ENCODE measurements at places on chromosomes 7 and 10. TPM values are rescaled to one million over a fixed set of nuclear protein-coding genes. Genes with fewer than 3 reads are reported as not detected.

GRCh38 chr7:11650500-11650899 lies 181.5 kb downstream of the THSD7A start:
- DNase-seq: no peak

GRCh38 chr7:105760551-105761447 lies 115.6 kb downstream of the ATXN7L1 start:
- no peak for DNase-seq

DNA sequence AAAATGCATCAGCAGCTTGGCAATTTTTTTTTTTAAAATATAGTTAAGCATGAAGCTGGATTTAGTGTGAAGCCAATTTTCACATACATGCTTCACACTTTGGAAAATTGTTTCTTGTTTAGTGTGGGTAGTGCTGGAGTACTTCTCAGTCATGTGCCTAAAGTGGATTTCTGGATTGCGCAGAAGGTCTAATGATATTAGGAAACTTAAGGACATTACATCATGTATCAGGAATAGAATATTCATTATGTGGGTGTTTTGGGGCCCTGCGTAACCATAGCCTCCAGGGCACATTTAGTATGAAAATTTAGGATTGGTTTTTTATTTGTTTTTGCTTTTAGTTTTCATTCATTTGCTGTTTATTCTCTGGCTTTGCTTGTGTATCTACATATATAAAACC lies 28.8 kb upstream of the BNIP3 start:
- no peak for DNase-seq

DNA sequence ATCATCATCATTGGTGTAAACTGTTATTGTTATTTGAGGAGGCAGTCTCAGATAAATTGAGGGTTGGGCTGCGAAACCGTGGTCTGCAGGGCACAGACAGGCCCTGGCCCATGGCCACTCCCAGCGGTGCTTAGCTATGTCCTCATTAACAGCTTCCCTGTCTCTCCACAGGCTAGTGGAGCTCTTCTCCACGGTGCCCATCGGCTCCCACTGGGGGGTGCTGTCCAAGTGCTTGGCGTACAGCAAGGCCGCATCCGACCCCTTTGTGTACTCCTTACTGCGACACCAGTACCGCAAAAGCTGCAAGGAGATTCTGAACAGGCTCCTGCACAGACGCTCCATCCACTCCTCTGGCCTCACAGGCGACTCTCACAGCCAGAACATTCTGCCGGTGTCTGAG lies 21.6 kb downstream of the GPR26 start:
- DNase-seq: no peak

DNA sequence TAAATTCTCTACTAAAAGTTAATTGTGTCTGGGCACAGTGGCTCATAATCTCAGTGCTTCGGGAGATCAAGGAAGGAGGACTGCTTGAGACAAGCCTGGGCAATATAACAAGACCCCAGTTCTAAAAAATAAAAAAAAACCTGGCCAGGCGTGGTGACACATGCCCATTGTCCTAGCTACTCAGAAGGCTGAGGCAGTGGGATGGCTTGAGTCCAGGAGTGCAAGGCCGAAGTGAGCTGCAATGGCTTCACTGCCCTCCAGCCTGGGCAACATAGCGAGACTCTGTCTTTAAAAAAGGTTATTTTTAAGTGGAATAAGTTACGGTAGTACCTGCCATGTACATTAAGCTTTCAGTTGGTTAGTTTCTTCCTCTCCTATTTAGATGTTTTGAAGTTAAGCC lies 28.9 kb downstream of the CDK14 start:
- peak; percentile 65 for DNase-seq

- no peak for DNase-seq
These were observed 115.2 kb downstream of the HIP1 start for GRCh38 chr7:75623390-75624133.

- DNase-seq: no peak
These were observed 23.0 kb downstream of the JCAD start for GRCh38 chr10:30036341-30036740.

- peak; percentile 90 for DNase-seq
These were observed at the start of gene NUB1 for GRCh38 chr7:151341357-151342101. NUB1 (plus strand) TSS chr7:151341812; CDS start chr7:151345350, 3,538 bp downstream.

GRCh38 chr7:41881331-41882130 lies 178.6 kb upstream of the INHBA start:
- DNase-seq: no peak

GRCh38 chr10:112532189-112532588 lies 85.2 kb downstream of the VTI1A start:
- no peak for DNase-seq

GRCh38 chr10:30968711-30969110 lies 63.0 kb downstream of the ZNF438 start:
- no peak for DNase-seq

GRCh38 chr7:82078807-82079206 lies 309.0 kb upstream of the HGF start:
- DNase-seq: no peak

- DNase-seq: no peak
These were observed 357.2 kb downstream of the LRMDA start for GRCh38 chr10:75788394-75789205.

DNA sequence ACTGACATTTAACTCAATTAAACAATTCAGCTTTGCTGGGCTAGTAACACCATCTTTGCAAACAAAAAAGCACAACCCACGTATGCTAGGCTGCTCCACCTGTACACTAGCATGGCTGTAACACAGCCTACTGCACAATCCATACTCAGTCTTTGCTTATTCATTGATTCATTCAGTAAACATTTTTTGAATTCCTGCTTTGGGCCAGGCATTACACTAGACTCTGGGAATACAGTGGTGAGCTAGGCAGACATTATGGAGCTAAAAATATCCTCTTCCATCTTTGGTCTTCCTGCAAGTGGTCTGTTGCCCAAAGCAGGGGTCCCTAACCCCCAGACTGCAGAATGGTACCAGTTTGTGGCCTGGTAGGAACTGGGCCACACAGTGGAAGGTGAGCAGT lies 9.9 kb downstream of the CNNM1 start:
- DNase-seq: no peak

The MORN4 gene
- 6.8 TPM for total RNA-seq

The CAPZA2 gene
- 157 TPM for total RNA-seq

The MYH16 gene
- not detected for total RNA-seq

The APBB1IP gene
- not detected for total RNA-seq

The ATP5MK gene
- total RNA-seq: 813 TPM

The DKK1 gene
- 46.2 TPM for total RNA-seq

The WAC gene
- 51.8 TPM for total RNA-seq

The SKAP2 gene
- 16.4 TPM for total RNA-seq
